ENCODE measurements at places on chromosomes 6 and 20.

GRCh38 chr20:46890682-46891081 is 4.0 kb upstream of the EYA2 start:
- no peak for DNase-seq

- DNase-seq: no peak
These were observed 55.2 kb upstream of the TBC1D7 start for GRCh38 chr6:13383328-13384163.

- no peak for DNase-seq
These were observed 1.4 kb upstream of the RBPJL start for GRCh38 chr20:45305262-45305661.

GRCh38 chr20:37801921-37802320 is 101.0 kb upstream of the VSTM2L start:
- DNase-seq: no peak

DNA sequence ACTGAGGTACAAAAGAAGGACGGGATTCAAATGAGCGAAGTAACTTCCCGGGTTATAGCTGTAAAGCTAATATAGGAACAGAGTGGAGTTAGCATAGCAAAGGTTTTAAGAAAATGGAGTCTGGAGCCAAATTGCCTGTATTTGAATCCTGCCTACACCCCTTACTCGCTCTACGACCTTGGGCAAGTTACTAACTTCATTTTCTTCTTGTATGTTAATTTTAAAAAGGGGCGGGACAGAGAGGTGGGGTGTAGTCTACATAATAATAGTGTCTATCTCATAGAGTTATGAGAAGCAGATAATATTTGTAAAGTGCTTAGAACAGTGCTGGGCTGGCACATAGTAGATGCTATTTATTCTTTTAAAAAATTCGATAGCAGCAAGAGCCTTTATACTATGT is 705 bp downstream of the ZSCAN23 start:
- no peak for DNase-seq

DNA sequence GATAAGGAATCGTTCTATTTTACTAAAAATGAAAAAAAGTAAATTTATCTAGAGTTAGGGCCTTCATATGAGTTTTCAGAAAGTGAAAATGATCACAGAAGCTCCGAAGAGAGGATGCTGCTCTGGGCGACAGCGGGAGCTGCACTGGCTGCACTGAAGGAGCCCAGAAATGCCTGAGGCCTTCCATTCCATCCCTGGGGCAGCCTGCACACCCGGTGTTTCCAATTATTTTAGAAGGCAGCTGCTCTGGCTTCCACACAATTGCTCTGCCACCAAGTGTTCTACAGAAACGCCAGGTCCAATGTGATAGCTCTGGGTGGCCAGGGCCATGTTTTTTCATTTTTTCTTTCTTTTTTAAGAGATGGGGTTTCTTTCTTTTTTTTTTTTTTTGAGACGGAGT is 3.6 kb downstream of the DTNBP1 start:
- no peak for DNase-seq

- DNase-seq: no peak
These were observed 201.9 kb upstream of the KCNQ5 start for GRCh38 chr6:72419966-72420365.

- no peak for DNase-seq
These were observed 26.7 kb upstream of the TMEM14A start for GRCh38 chr6:52644253-52644652.

GRCh38 chr6:118844915-118845314 is 49.0 kb upstream of the ASF1A start:
- DNase-seq: no peak

DNA sequence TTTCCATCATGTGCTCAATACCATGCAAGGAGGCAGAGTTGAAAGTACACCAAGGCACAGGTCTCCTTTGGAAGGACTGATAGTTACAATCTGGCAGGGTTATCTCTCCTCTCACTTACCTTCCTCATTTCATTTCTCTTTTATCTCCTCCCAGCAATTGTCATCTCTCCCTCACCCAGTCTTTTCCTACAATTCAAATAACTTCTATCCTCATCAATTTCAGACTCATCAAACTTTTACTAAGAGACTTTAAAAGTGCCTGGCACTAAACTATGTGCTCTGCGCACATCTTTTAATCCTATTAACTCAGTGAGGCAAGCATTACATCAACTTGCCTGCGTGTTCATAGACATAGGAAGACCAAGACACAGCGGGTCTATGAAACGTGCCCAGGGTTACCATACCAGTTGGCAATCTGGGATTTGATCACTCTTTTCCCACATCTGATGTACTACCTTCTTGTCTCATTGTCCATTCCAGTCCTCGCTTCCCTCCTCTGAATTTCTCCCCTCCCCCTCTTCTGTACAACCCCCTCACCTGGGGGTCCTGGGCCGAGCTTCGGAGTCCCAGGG is 1.2 kb downstream of the VARS1 start:
- no peak for DNase-seq

DNA sequence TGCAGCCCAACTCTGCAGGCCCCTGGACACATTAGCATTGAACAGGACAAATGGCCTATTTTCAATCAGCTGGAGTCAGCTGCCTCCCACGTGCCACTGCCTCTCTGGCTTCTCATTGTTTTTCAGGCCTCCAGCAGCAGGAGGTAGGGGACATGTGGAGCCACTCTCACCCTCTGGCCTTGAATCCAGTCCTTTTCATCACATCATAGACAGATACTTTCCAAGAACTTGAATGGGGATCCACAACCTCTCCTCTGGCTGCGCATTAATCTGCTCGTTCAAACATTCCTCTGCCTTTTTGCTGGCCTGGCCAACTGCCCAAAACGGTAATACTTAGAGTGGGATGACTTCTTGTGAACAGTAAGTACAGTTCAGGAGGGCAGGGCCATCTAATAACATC is 592.3 kb downstream of the PKHD1 start:
- no peak for DNase-seq

DNA sequence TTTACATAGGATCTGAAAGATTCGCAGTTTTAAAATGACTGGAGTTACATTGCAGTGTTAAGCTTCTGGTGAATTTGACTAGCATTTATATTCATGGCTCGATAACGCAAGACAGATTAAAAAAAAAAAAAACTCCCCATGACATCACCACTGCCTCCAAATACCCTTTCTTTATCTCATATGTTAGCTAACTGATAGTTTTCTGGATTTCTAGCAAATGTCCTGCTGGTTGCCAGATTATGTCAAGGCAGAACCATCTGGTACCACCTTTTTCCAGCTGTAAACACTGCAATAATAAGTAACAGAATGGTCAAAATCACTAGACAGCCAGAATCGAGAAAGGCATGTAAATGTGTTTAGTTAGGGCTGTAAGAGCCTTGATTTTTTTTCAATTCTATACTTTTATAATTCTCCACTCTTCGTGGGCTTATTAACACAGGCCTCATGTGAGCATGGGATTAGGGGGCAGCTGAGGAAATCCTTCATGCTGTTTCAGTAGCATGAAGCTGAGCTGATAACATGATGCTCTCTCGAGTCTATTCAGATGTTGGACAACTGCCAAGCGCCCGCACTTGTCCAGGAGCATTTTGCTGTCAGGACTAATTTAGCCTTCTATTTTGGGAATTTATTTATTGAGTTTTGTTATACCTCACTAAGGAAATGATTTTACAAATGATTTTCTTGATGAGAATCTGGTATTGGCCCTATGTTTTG is 166.0 kb upstream of the SCGN start:
- DNase-seq: no peak

- no peak for DNase-seq
These were observed 31.6 kb downstream of the TUBB2B start for GRCh38 chr6:3195695-3196497.
